Sigmoid colon (tissue), 7 donors: ENCODE measurements at places on chromosomes 1 and 21. TPM values are rescaled to one million over a fixed set of nuclear protein-coding genes. Genes with fewer than 3 reads are reported as not detected.

Gene TTC39A
- total RNA-seq: not detected

Gene FMN2
- 10.7 TPM for total RNA-seq

Gene GUCA2B
- not detected for total RNA-seq

Gene CYB5RL
- 5.7 TPM for total RNA-seq

Gene SPRR3
- not detected for total RNA-seq

Gene OR10K2
- total RNA-seq: not detected

GRCh38 chr21:37555672-37556261, 189.2 kb downstream of the DYRK1A start:
- no peak overlapping the region for H3K4me3 ChIP-seq
- H3K4me1 ChIP-seq: no peaks in the 10 kb centered on the region
- H3K27ac ChIP-seq: no peak overlapping the region
- H3K36me3 ChIP-seq: no peaks in the 10 kb centered on the region

DNA sequence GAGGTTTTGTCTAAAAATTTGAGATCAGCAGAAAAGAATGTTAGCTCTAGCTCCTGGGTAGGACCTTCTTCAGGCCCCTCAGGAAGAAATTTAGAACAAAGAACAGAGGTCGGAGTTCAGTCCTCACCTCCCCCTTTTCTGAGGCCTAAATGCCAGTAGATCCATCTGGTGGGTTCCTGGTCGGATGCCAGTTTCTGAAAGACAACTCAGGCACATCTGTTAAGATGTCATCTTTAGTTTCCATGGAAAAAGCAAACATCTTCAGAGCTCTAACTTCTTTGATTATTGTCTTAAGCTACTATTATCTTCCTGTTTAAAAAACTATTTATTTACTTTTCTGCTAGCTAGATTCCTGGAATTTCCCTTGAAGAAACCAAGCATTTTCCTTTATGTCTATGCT, 37.1 kb upstream of the USP25 start:
- H3K36me3 ChIP-seq: no peaks in the 10 kb centered on the region
- H3K27me3 ChIP-seq: no peaks in the 10 kb centered on the region
- no peak overlapping the region for H3K4me3 ChIP-seq
- H3K4me1 ChIP-seq: no peaks in the 10 kb centered on the region

GRCh38 chr1:10444795-10445397, 4.9 kb upstream of the CORT start:
- no peaks in the 10 kb centered on the region for H3K36me3 ChIP-seq
- no peaks in the 10 kb centered on the region for H3K4me1 ChIP-seq
- no peak for DNase-seq
- H3K27me3 ChIP-seq: no peaks in the 10 kb centered on the region
- H3K27ac ChIP-seq: no peak overlapping the region

DNA sequence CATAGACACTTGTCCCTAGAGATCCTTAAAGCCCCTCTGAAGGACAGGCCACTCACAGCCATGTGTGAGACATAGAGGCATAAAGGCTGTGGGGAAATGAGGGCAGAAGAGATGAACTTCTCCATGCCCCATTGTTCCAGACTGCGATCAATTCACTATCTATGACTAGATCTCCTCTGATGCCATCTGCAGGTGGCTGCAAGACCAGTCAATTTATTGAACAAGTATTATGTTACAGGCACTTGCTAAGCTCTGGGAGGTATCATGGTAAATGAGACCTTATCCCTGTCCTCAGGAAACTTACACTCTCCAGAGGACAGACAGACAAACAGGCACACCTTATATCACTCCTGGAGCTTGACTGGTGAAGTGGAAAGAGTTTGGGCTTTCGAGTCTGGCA, 22.9 kb downstream of the UBIAD1 start:
- H3K4me1 ChIP-seq: peaks cover 9% of the 10 kb centered on the region
- H3K27ac ChIP-seq: no peak overlapping the region
- H3K27me3 ChIP-seq: no peaks in the 10 kb centered on the region
- no peaks in the 10 kb centered on the region for H3K36me3 ChIP-seq

- no peaks in the 10 kb centered on the region for H3K36me3 ChIP-seq
- H3K27me3 ChIP-seq: peaks cover 22% of the 10 kb centered on the region
- H3K4me3 ChIP-seq: peak overlapping the region; percentile 9
- no peak overlapping the region for H3K27ac ChIP-seq
- peak; percentile 90 for DNase-seq
Observed at GRCh38 chr1:156656806-156657740, 15.2 kb downstream of the BCAN start.

DNA sequence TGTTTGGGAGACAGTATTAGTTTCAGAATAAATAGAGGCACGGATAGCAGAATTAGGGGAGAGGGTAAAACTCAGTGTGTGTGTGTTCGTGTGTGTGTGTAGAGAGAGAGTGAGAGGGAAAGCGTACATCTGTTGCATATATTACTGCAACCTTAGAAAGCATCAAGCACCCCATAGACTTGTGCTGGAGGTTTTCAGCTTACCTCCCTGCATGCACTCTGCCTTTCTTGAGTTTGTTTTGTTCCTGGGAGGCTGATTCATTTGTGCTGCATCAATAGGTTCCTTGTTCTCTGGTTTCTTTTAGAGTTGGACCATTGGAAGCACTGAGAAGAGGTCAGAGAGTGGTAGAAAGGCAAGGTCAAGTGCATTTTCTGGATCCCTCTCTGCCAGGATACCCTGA, 104.4 kb upstream of the KCNK1 start:
- H3K27ac ChIP-seq: no peak overlapping the region
- no peaks in the 10 kb centered on the region for H3K27me3 ChIP-seq
- no peak overlapping the region for H3K4me3 ChIP-seq
- H3K36me3 ChIP-seq: no peaks in the 10 kb centered on the region
- DNase-seq: no peak
- no peaks in the 10 kb centered on the region for H3K4me1 ChIP-seq

GRCh38 chr1:109503935-109504334, 5.6 kb downstream of the AMIGO1 start:
- no peak for DNase-seq
- no peak overlapping the region for H3K4me3 ChIP-seq
- no peaks in the 10 kb centered on the region for H3K27me3 ChIP-seq
- peaks cover 47% of the 10 kb centered on the region for H3K4me1 ChIP-seq

- H3K4me1 ChIP-seq: peaks cover 36% of the 10 kb centered on the region
- peaks cover 14% of the 10 kb centered on the region for H3K36me3 ChIP-seq
- peak overlapping the region; percentile 48 for H3K27ac ChIP-seq
- no peak for DNase-seq
- H3K27me3 ChIP-seq: no peaks in the 10 kb centered on the region
Observed at GRCh38 chr1:19370453-19371170, 58.5 kb downstream of the SLC66A1 start.

DNA sequence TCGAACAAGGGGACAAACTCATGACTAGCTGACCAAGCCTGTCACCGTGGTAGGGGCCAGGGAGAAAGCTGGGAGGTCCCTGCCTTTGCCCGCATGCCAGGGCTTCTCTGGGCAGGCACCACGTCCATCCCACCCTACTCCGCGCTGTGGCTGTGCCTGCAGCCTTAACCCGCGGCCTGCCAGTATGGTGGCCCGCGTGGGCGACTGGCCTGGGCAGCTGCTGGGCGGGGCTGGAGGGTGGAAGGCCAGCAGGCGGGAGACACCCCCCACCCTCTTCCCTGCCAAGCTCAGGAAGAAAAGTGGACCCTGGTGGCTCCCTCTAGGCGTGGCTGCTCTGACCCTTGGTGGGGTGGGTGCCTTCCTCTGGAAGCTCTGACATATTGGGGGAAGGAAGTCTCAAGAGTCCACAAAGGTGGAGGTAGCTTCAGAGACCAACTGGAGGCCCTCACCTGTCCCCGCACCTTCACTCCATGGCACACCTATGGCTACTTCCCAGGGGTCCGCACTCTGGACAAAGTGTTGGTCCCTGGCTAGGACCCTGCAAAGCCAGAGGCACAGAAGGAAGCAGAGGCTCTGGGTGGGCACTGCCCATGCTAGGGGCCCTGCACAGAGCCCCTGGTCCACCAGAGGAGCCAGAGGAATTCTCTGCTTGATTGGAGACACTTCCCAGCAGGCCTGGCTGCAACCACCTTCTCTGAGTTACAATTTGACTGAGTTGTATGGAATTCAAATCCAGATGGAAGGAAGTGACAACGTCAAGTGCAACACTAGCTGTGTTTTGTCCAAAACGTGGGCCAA, 3.3 kb upstream of the SKI start:
- no peaks in the 10 kb centered on the region for H3K36me3 ChIP-seq
- no peak overlapping the region for H3K27ac ChIP-seq
- no peaks in the 10 kb centered on the region for H3K27me3 ChIP-seq

DNA sequence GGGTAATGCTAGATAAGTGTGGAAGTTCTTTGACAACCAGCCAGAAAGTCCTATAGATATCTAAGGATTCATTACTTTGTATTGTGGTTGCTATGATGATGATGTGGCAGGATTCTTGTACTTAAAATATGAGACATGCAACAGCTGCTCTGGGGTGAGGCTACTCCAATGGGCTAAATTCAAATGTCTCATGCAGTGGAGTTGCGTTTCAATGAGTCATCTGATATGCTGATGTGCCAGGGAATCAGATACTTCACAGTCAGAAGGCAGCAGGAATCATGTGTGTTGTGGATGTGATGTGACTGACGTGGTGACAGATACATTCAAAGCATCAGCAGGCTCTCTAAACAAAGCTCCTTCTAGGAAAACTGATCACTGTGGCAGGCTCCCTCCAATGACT, 66.5 kb downstream of the TSEN15 start:
- H3K4me1 ChIP-seq: no peaks in the 10 kb centered on the region
- H3K4me3 ChIP-seq: no peak overlapping the region
- DNase-seq: no peak
- H3K36me3 ChIP-seq: no peaks in the 10 kb centered on the region

DNA sequence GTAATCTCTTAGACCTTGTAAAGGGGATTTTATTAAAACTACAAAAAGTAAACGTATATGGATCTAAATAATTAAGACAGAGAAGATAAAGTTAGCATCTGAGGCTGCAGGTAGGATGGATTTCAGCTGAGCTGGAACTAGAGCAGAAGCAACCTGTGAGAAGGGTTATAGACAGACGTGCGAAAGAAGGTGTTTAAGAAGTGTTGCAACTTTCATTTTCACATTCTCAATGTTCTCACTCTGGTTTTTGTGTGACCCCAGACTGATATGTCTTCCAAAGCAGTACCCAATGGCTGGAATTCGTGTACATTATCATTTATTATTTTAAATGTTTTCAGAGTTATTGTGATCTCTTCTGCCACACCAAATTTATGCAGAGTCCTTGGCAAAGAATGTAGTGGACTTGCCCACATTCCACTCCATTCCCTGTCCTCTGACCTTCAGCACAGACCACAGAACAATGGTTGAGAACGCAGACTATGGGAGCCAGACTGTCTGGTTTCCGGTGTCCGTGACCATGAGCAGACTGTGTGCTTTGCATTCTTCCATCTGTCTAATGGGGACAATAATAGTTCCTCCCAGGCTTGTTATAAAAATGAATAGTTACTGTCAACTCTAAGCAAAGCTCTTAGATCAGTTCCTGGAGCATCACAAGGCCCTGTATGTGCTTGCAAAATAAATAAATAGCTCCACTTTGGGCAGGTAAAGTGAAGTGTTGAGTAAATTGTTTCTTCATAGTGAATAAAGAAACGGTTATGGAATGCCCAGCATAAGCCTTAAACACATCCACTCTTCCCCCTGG, 140.6 kb upstream of the SAMSN1 start:
- no peaks in the 10 kb centered on the region for H3K27me3 ChIP-seq
- H3K4me3 ChIP-seq: no peak overlapping the region
- no peaks in the 10 kb centered on the region for H3K4me1 ChIP-seq
- no peak overlapping the region for H3K27ac ChIP-seq

GRCh38 chr1:6601923-6602668, 573 bp downstream of the KLHL21 start:
- H3K27me3 ChIP-seq: no peaks in the 10 kb centered on the region
- H3K27ac ChIP-seq: peak overlapping the region; percentile 97

DNA sequence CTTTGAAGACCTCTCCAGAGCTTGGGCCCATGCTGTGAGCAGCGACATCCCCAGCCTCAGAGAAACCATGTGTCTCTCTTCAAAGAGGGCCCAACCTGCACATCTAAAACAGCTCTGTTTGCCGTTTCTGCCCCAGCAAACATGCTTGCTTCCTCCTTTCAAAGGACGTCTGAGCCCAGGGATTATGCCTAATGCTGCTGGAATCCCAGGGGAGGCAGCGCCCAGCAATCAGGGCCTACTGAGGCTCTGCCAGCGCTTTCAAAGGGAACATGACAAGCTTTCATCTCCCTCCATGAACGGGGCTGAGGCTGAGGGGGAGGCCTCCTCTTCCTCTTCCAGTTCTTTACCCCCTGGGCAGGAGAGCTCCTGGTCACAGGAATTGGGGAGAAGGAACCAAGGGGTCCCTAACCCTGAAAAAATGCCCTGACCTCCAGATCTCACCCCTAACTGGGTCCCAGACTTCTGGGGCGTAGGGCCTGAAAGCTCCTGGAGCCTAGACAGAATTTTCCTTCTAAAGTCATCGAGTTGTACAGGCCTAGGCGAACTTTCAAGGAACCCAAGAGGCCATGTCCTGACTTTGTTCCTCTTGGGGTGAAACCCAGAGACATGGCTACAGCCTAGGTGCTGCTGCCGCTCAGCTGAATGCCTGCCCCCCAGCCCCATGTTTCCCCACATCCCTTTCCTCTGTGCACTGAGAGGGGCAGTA, 13.4 kb upstream of the ASCL5 start:
- no peak overlapping the region for H3K4me3 ChIP-seq
- H3K4me1 ChIP-seq: no peaks in the 10 kb centered on the region
- H3K27ac ChIP-seq: no peak overlapping the region
- no peaks in the 10 kb centered on the region for H3K27me3 ChIP-seq
- DNase-seq: no peak

DNA sequence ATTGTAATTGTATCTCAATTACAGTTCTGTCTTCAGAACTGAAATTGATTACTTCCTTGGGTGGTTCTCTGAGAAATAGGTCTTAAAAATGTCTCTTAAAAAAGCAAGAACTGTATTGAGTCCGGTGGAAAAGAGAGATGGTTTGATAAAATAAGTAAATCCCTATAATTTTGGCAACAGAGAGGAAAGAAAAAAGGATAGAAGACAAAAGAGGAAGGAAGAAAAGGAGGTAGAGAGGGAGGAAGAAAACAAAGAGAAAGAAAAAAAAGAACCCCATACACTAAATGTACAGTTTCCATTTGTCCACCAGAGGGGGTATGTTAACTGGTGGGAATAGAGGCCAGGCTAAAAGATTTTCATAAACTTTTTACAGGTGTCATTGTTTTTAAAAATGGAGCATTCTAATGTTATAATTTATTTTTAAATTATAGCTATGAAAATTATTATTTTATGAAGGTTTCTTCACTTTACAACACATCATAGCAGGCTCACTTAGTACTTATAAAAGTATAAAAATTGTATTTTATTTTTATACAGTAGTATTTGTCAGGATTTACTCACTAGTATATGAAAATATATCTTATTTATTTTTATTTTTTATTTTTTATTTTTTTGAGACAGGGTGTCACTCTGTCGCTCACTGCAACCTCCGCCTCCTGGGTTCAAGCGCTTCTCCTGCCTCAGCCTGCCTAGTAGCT, 2.1 kb upstream of the UBE2T start:
- no peak overlapping the region for H3K27ac ChIP-seq
- DNase-seq: no peak
- peaks cover 6% of the 10 kb centered on the region for H3K4me1 ChIP-seq
- no peaks in the 10 kb centered on the region for H3K27me3 ChIP-seq
